ENCODE measurements at places on chromosomes 1 and 21.

DNA sequence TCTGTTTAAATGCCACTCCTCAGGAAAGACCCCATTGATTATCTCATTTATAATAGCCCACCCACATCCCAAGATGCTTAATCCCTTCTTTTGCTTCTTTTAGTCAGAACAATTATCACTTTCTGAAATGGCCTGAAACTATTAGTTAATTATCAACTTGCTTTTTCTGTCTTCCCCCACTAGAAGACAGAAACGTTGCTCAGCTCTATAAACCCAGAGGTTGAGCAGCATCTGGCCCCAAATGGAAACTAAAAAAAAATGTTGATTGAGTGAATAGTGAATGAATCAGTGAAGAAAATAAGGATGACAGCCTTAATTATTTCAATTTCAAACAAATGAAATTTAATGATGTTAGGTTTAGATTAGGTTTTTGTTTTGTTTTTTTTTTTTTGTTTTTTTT, 38.2 kb upstream of the PIGC start:
- no peak for DNase-seq

DNA sequence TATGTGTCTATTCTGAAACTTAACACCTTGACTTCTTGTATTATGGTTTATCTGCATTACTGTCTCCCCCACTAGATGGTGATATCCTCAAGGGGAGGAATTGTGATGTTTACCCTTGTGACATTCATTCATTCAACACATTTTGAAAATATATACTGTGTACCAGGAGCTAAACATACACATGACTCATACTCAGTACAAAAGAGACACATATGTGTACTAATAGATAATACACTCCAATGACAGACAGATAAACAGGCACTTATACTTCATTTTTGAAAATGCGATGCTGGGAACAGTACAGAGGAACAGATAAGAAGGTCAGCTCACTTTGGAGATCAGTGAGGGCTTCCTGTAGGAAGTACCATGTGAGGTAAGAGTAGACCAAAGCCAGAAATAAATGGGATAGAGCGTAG, 8.9 kb upstream of the RAB3GAP2 start:
- DNase-seq, result no peak

DNA sequence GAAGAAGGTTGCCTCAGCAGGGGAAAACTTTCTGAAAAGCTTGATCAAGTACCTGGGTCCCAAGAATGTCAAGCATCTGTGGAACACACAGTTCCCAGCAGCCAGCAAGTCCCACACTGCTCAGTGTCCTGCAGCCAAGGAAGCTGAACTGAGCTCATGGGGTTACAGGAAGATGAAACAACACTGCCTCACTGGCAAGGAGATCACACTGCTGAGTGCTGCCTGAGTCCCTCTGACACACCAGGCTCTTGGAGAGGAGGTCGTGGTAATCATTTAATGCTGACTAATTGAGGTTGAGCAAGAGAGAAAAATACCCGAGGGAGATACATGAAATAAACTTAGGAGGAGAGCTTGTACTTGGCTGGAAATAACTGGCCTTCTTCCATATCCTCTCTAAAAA, 75.2 kb downstream of the MPZL1 start:
- peak; percentile 11 for DNase-seq

DNA sequence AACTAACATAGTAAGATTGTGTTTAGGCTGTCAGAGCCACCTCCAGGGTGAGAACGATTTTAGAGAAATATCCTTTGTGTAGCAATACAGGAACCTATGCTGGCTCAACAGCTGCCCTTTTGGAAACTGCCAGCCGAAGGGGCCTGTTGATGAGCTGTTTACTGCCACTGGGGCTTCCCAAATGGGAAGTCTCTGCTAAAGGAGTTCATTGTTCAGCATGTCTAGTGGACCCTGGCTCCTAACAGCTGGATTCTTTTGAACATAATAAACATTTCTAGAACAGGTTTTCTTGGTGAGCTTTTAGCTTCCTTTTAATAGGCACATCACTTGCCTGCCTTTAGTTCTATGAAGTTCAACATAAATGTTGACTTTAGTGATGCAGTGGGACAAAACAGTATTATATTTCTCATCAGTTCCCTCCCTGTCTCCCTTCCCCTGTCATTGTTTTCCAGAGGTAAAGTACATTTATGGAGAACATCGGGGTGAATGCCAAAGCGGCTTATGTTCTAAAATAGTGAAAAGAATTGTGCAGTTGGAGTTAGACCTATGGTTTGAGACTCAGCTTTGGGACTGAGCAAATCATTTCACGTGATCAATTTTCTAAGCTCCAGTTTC, 57.4 kb downstream of the UCK2 start:
- DNase-seq, result no peak

GRCh38 chr1:169989246-169989645, 85.2 kb downstream of the KIFAP3 start:
- DNase-seq, result no peak

GRCh38 chr21:26923986-26924385, 42.9 kb downstream of the ADAMTS5 start:
- DNase-seq, result no peak

GRCh38 chr21:43585924-43586413, 73.3 kb downstream of the HSF2BP start:
- DNase-seq, result no peak

DNA sequence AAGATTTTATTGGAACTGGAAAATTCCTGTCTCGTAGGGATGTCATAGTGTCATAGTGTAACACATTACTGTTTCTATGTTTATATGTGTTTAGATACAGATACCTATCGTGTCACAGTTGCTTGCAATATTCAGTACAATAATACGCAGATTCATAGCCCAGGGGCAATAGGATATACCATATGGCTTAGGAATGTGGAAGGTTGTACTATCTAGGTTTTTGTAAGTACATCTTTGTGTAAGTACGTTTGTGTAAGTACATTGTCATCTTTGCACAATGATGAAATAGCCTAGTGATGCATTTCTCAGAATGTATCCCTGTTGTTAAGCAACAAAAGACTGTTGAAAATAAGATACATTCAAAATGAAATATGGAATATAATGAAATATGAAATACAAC, 68.9 kb downstream of the CAMTA1 start:
- no peak for DNase-seq

GRCh38 chr1:197776351-197777105, 1.2 kb upstream of the DENND1B start:
- no peak for DNase-seq

- no peak for DNase-seq
These were observed 2.2 kb downstream of the ANGPTL1 start for GRCh38 chr1:178868706-178869105.

- no peak for DNase-seq
These were observed 176.3 kb downstream of the AJAP1 start for GRCh38 chr1:4830707-4831106.
